ENCODE measurements at places on chromosomes 4 and X.

DNA sequence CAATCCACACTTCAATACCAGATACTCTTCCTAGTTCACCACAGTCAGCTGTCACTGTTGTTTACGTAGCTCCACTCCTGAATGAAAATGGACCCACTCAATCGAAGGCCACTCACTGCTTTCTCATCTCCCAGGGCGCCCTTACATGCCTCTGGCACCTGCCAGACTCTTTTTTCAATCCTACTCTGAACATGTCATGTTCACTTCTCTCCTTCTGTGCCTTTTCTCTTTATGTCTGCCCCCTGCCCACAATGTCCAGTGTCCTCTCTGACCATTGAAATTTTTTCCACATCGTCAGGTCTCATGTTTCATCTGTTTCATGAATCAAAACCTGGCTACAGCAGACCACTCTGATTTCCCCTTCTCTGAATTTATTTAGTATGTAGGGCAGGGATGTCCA lies 1.3 kb upstream of the MGAT4D start:
- DNase-seq: no peak

DNA sequence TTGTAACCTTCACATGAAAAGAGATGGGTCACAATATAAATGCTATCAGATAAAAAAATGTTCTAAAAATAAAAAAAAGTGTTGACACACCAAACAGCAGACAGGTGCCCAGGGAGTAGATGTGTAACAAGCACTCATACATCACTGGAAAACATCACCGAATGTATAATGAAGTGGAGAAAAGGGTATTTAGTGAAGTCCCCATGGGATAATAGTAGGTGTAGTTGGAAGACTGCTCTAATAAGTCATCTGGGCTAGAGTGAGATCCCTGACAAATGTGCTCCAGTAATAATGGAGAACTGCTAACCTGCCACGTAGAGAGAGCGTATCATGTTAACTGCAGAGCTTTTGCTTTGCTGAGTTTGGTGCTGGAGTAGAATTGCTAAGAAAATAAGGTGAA lies 152.0 kb downstream of the GRIA2 start:
- DNase-seq: no peak

DNA sequence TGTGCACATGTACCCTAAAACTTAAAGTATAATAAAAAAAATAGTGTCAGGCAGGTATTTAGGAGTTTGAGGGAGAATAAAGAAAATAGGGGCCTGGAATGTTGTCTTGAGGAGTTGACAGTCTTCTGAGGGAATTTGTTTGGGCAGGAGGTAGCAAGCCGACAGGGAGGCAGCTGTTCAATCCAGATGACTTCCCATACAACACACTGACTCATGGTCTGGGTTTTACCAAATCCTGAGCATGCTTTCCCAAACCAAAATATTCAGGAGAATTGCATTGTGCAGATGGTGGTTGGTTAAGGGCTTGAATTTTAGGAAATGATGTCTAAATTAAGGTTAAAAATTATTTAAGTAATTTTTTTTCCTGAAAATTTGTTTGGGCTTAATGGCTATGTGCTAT lies 430.0 kb downstream of the INPP4B start:
- no peak for DNase-seq

DNA sequence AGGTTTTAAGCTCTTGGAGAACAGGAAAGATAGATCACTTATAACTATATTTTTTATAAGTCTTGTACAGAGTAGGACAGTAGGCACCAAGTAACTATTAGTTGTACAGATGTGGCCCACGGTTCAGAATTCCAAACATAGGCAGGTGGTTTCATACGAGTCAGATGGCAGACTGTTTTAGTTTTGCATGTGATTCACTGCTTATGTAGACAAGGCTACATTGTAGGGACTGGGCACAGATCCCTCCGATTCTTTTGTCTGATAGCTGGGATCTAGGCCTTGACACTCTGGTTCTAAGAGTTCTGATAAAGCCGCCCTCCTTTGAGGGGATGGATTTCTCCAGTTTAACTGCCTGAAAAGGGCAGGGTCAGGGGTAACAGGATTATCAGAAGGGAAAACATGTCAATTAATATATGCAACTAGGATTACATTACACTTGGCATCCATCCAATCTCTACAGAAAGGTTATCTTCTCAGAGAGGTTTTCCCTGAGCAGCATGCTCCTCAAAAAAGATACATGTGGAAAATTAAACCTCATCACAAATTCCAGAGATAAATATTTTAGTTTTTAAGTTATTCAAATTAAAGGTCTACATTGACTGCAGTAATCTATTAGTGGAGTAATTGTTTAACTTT lies 87.8 kb downstream of the SPRY1 start:
- DNase-seq: no peak

GRCh38 chr4:113820108-113820507 lies 58.6 kb upstream of the CAMK2D start:
- DNase-seq: no peak

GRCh38 chr4:40055863-40056715 lies 561 bp upstream of the N4BP2 start:
- DNase-seq: peak; percentile 27

DNA sequence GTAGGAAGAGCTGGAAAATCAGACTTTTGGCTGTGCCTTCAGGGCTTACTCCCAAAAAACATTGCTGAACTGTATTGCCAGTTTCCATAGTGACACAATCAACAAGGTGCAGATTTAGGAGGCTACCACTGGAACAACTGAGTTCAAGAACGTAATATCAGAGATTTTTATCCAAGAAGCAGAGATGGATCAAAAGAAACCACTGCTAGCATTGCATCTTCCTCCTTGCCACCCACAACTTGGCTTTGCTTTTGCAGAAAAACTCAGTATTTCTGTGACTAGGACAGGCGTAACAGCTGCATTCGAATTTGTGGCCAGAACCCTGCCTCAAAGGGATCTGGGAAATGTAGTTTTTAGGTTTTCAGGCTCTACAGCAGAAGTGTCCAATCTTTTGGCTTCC lies 27.8 kb upstream of the WDFY3 start:
- no peak for DNase-seq

- no peak for DNase-seq
Observed at GRCh38 chr4:10983268-10983667, 298.7 kb upstream of the CLNK start.

- DNase-seq: no peak
Observed at GRCh38 chr4:76943790-76944189, 5.8 kb upstream of the SEPTIN11 start.

DNA sequence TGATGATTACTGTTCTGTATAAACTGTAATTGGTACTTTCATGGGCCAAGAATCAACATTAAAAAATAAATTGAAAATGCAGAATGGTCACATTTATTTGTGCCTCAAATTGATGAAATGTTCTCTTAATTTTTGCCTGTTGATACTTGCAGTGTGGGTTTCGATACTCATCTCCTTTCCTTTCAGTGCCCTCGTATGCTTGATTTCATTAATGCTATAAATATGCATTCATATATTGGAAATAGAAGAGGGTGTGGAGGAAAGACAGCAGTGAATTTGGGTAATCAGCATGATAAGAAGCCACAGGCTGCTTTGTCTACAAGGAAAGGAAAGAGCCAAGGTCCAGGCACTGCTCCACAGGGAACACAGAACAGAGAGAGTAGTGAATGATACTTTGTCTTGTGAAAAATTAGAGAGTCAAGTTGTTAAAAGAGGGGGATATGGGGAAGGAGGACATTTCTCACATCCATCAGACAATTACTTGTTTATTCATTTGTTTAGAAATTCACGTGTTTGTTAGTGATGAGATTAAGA lies 1.0 kb upstream of the DDX60 start:
- DNase-seq: no peak

DNA sequence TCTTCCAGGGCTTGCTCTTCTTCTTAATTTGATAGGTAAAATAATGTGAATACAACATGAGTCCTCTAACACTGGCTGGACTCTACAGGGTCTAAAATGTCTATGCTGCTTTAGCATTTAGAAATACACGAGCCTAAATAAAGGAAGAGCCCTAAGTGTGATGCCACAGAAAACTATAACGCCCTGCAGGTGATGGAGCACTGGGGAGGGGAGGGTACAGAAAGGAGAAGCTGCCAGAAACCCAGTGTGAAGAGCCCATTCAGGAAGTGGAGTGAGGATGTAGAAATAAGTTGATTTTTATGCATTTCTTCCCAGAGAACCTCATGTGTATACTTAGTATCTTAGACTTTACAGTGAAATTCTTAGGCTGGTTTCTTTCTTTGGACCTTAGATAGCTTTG lies 83.4 kb downstream of the TNIP2 start:
- no peak for DNase-seq

- DNase-seq: no peak
Observed at GRCh38 chr4:2259541-2260343, 2.2 kb downstream of the MXD4 start.

- DNase-seq: peak; percentile 74
Observed at GRCh38 chr4:128653527-128654444, 155.7 kb upstream of the JADE1 start.

- DNase-seq: no peak
Observed at GRCh38 chr4:138341739-138342415, 99.7 kb upstream of the SLC7A11 start.

DNA sequence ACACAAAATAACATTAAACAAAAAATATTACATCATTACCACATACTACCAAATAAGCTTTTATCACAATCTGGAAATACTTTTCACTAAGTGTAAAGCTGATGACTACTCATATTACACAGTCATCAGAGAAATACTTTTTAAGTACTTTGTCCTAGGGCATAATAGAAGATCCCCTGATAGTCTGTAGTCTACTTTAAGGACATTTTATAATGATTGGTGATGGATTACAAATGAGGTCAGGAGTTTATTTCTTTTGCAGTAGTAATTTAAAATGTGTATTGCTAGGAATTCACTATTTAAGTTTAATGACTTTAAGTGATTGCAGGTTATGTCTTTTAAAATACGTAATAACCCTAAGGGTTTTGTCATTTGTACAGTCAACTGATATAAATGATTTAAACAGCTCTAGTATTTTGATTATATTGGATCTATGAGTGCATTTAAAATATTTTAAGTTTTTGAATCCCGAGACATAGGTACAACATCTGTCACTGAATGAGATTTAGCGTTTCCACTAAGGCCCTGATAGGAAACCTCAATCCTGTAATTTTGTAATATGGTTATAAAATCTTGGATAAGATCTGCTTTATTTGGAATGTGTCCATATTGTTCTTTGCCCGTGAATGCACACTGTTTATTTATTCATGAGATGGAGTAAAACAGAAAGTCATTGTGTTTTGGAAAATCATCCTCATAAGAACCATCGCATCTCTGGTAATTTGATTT lies 189.5 kb downstream of the ARAP2 start:
- peak; percentile 24 for DNase-seq

DNA sequence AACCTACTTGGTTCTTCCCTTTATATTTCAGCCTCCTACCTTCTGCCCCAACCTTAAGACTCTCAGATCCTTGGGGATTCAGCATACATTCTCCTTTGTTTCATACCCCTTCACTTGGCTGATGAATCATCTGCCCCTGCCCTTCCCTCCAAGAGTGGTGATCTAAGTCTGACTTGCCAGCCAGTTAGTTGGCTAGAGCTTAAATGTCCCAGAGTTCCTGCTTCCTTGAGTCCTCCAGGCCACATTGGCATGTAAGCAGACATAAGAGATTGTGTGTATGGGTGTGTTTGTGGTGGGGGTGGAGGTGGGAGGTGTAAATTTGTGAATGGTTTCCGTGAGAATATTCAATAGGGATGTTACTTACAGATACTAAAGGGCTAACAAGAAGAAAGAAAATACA lies 3.7 kb upstream of the TEX13D start:
- no peak for DNase-seq

GRCh38 chr4:7956270-7956808 lies 16.7 kb upstream of the AFAP1 start:
- DNase-seq: no peak

- DNase-seq: no peak
Observed at GRCh38 chr4:180634306-180634705, 1608.9 kb upstream of the TENM3 start.

DNA sequence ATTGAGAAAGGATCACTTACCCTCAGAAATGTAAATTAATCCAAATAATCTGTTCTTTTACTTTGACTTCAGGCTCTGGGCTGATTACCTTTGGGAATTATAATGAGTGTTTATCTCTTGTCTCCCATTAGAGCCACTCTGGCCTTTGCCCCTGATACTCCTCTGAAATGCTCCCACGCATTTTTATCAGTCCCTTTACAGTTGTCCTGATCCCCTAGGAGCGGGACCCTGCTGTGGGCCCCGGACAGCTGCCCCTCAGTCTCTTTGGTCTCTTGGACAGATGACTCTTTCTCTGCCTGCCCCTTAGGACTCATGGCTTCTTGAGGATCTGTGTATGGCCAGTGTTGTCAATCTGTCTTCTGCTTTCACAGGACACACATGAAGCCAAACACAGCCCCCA lies 1.0 kb upstream of the TRIM75 start:
- no peak for DNase-seq

- no peak for DNase-seq
Observed at GRCh38 chr4:7297881-7298280, 105.5 kb downstream of the SORCS2 start.

DNA sequence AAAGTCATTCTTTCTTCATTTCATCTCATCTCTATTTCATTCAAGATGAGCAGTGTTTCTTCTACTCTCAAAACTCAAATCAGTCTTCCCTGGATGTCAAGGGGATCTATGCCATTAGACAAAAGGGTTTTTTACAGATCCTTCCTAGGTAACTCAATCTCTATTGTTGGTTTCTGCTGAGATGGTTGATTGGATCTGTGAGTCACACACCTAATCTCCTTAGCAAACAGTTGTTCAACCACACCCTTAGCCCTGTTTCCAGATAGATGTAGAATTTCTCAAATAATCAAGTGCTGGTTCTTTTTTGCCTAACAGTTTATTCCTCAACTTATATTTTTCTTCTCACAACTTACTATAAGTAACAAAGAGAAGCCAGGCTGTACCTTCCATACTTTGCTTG lies 200.5 kb downstream of the KDR start:
- DNase-seq: no peak

DNA sequence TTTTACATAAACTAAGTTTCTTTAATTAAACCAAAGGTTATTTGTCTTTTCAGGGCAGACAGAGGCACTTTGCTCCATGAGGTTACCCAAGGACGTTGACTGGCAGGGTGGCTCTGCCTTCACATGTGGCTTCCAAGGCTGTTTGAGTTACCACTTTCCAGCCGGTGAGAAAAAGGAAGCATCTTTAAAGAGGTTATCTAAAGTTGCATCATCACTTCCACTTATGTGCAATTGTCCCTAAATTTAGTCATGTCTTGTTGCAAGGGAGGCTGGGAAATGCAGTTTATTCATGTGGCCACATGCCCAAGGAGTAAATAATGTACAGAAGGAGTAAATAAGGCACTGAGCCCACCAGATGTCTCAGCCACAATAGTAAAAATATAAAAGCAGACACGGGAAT lies 29.0 kb upstream of the RAP1GDS1 start:
- DNase-seq: no peak

DNA sequence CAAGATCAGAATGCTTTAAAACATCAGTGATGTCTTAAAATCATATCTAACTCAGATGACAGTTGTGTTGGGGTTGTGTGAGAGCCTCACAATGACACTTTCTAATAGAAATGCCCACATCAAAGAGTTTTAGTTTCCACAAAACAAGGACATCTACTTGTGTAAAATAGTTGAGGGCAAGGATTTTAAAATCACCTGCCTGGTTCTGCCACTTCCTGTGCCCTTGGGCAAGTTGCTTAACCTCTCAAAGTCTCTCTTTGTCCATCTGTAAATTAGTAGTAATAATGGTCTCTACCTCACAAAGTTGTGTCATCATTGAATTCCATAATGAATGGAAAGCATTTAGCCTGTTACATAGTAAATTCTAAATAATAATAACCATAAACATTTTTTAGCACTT lies 41.9 kb upstream of the RELL1 start:
- DNase-seq: no peak

GRCh38 chr4:156790866-156791265 lies 180.7 kb downstream of the PDGFC start:
- DNase-seq: peak; percentile 93

GRCh38 chr4:139851639-139852038 lies 186.0 kb downstream of the MGST2 start:
- DNase-seq: no peak

Measured in NCI-H446 treated with DMSO at 0.1 percent for 48 hours (cell line).